ACHN (cell line): ENCODE measurements at places on chromosomes 6 and 20.

- DNase-seq = no peak
Observed at GRCh38 chr6:73560853-73561407, 40.1 kb upstream of the EEF1A1 start.

GRCh38 chr6:167824591-167825331 is 1.9 kb upstream of the AFDN start:
- no peak for DNase-seq

GRCh38 chr20:5191829-5192569 is 65.2 kb downstream of the CDS2 start:
- peak; percentile 66 for DNase-seq

DNA sequence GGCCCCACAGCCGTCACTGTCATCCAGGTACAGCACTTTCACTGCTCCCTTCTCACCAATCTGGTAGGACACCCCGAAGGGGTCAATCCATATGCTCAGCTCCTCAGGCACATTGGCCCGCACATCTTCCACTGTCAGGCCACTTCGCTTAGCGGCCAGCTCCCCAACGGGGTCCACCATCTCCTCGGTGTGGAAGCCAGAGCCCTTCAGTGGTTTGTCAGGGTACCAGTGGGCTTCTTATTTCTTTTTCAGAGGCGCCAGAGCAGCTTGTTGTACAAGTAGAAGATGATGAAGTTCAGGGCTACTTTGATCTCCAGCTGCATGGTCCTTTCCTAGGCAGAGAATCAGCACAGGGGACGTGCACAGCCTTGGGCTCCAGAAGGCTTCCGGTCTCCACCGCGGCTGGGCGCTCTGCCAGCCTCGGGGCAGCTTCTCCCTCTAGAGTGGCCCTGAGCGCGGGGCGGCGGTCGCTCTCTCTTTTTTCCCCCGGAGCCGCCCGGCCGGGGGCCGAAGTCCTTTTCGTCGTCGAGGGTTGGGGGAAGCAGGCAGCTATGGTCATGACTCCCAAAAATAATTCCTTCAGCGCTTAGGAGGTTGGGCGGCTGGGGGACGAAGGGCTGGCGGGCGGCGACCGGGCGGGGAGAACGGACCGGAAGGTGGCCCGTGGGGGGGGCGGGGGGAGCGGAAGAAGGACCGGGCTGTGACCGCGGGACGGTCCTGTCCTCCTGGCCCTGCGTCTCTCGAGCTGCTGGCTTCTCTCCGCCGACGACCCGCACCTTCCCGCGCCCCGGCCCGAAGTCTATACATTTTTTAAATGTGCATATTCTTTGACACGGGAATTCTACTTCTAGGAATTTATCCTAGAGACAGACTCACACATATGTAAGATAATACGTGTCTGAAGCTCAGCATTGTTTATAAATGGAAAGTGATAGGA is 6.5 kb upstream of the ZSCAN9 start:
- DNase-seq = peak; percentile 52

DNA sequence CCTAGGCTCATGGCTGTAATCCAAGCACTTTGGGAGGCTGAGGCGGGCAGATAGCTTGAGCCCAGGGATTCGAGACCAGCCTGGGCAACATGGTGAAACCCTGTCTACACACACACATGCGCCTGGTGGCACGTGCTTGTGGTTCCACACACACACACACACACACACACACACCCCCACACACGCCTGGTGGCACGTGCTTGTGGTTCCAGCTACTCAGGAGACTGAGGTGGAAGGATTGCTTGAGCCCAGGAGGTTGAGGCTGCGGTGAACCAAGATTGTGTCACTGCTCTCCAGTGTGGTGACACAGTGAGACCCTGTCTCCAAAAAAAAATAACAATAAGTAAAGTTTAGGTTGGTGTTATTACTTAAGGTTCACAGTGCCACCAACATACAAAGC is 165.8 kb downstream of the ZFAND3 start:
- no peak for DNase-seq

DNA sequence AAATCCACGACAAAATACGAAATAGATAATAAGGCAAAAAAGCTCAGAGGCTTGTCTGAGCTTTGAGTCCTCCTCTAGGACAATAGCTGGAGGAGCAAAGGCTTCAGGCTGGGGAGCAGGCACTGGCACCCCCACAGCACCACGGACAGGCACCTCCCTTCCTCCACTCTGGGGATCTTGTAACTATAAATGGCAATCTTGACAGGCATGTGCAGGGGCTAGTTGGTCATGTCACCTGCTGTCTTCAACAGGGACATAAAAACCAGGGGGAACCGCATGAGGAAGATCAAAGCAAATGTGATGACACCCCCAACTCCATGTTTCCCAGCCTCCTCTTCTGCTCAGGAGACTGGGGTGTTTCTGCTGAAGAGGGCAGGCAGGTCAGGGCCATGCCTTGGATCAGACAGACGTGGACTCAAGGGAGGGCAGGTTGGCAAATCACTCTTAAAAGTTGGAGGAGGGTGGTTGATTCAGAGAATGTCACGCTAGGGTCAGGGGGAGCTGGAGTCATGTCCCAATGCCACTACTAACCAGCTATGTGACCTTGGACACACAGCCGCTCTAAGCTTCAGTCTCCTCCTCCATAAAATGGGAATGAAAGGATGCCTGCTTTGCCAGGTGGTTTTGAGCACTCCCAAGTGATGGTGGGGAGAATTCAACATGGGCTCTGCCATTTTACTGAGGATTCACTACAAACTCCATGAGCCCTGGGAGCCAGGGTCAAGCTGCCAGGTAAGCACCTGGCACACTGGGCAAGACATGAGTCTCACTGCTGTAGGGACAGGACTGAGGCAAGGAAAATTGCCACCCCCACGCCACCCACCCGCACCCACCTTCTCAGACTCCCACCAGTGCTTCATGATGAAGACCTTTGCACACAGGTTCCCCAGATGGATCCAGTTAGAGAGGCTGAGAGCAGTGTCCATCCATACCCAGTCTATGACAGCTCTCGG is 48.0 kb downstream of the NPEPL1 start:
- no peak for DNase-seq
